Kidney (tissue), 22 donors: ENCODE measurements at places on chromosomes 1 and 21. TPM values are rescaled to one million over a fixed set of nuclear protein-coding genes. Genes with fewer than 3 reads are reported as not detected.

PADI1 gene
- polyA plus RNA-seq = not detected

- no peak for DNase-seq
Measured at GRCh38 chr1:53274026-53274425, 35.7 kb upstream of the MAGOH start.

LIPI gene
- polyA plus RNA-seq = not detected

DNA sequence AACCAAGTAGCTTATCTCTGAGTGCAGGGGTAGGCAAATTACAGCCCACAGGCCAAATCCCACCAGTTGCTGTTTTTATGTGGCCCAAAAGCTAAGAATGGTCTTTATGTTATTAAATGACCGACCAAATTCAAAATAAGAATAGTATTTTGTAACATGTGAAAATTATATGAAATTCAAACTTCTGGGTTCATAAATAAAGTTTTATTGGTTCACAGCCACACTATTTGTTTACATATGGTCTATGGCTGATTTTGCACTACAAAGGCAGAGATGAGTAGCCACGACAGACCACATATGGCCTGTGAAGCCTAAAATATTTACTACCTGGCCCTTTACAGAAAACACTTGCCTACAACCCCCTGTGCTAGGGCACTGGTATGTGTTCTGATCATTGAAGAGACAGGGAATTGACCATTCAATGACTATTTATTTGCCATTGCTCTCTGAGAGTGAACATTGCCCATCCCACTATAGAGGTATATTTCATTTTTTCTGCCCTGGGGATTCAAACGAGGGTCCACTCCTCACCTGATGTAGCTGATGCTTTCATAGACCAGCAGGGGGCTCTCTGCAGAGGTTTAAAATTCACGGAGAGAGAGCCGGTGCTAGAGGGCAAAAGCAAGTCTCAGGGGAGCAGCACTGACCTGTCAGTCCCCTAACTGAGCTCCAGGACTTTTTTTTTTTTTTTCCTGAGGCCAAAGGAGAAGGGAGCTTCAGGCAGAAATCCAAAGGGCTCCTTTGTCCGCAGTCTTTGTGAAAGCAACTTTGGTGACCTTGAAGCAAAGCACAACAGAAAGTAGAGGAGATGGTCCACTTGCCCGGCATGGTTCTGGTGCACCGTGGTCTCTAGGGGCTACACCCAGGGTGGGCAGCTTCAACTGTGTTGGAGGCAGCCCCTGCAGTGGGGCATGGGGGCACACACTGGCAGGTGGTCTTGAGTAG, 7.3 kb upstream of the GNL2 start:
- DNase-seq = peak; percentile 47

DNA sequence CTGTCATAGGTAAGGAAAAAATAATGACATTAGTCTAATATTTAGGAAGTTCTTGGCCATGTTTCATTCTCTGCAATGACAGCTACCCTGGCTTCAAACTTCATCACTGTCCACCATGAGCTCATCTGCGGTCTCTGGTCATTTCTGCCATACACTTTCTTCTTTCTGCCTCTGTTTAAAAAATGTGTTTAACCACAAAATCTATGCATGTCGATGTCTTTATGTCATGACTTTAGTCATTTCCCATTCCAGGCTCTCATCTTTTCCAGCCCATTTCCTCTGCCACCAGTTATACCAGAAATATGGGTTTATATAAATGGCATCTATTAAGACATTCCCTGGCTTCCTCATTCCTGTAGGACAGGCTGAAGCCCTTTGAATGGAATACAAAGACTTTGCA, 68.5 kb upstream of the DUSP10 start:
- DNase-seq = no peak

DNA sequence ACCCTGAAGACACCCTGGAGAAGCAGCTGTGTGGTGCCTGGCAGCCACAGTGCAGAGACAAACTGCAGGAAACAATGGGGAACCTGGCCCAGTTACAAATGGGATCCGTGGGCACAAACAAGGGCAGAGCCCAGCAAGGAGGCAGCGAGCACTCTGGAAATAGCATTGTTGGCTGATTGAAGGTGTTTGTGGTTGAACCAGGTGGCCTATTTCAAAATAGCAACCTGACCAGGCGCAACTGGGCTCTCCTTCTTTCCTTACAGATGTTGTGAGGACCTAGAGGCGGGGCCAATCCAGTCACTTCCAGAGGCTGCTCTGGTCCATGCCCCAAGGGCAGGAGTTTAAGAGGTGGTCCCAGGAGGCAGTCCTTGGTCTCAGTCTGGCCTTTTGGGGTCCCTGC, 21.7 kb upstream of the ZBTB21 start:
- no peak for DNase-seq

- peak; percentile 9 for DNase-seq
Measured at GRCh38 chr1:189851806-189852367, 625.8 kb downstream of the BRINP3 start.

- peak; percentile 94 for DNase-seq
Measured at GRCh38 chr1:55215194-55216021, at the start of gene USP24. USP24 (minus strand) TSS chr1:55215364; CDS start chr1:55215113, 251 bp downstream.

LCE1A gene
- not detected for polyA plus RNA-seq

SLC44A3 gene
- 35.2 TPM for polyA plus RNA-seq

OR1C1 gene
- polyA plus RNA-seq = not detected

- DNase-seq = no peak
Measured at GRCh38 chr1:81505831-81506230, 294.9 kb upstream of the ADGRL2 start.

CD247 gene
- 1.8 TPM for polyA plus RNA-seq

LAMB3 gene
- polyA plus RNA-seq = 2.5 TPM

DNA sequence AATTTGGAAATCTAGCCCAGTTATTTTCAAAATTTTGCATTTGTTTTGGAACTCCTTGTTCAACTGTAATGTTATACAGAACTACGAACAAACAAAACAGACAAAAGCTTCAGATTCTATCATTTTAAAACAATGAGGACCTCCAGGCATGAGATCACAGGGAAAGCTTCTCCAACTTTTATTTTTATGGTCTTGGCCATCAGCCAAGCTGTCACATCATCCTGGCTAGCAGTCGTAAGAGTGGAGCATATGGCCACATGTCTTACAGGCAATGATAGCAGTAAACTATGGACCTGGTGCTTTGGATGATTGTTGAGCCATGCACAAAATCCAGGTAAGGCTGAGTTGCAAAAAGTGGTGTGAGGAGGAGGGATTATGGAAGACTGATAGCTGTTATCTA, 299.6 kb downstream of the LMX1A start:
- DNase-seq = no peak

DNA sequence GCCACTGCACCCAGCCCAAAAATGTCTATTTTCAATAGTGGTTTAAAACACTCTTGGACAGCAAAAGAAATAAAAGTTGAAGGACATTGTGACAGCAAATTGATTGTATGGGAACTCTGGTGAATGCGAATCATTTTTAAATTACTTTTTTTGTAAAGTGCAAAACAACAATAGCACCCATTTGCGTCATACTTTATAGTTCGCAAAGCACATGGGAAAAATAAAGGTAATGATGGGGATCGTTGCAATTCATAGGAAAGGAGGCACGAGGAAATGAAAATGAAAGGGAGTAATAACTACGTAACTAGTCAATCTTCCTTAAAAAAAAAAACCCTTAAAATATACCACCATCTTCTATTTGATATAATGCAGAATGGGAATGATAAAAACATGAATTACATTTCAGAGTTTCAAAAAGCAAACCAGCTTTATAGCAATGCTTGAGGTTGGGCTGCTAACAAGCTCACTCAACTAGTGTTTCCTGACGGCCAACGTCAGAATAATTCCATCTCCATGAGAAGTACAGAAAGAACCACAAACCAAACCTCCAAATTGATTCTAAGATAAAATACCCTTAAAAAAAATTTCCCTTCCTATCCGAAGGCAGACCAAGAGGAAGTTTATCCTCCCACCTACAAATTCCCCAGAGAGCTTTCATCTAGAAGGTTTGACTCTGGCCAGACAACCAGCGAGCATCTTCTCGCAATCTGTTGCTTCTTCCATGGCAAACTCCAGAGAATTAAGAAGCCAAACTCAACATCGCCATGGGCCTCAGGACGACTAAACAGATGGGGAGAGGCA, at the start of gene EDARADD:
TSS of gene EDARADD (plus strand) at position 606 of the 801 bp plus-strand sequence. CDS start at position 765, 159 bp downstream.
- no peak for DNase-seq

RABIF gene
- 9.4 TPM for polyA plus RNA-seq

DNA sequence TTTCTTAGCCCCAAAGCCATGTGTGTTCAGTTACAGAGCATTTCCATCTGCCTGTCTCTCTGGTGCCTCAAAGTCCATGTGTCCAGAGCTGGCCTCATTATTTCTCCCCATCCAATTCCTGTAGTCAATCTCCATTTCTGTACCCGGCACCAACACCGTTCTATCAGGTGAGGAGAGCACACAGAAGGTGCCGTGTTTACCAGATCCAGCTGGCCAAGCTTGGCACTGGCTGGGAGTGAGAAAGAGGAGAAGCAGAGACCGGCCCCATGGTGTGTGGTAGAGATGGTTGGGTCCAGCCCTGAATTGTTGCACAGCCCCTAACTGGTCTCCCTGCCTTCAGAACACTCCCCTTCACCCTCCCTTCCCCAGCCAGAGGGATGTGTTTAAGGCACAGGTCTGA, 7.5 kb upstream of the SSBP3 start:
- no peak for DNase-seq

DNA sequence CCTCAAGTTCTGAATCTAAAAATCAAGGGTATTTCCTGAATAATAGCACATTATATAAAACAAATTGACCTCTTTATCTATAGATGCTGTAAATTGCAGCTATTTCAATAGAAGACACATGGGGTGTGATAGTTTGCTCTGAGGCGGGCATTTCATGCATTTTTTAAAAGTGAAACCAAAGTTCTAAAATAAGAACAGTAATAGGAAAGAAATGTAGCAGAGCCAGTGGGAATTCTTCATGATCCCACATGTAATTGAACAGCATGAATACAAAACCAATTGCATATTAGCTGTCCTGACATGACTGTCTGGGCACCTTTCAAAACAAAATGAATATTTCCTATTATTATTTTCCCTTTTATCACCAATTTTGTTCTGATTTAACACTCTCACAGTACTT, 85.0 kb downstream of the RGS21 start:
- DNase-seq = no peak

- DNase-seq = no peak
Measured at GRCh38 chr1:230937371-230937770, 41.3 kb downstream of the TTC13 start.

DNA sequence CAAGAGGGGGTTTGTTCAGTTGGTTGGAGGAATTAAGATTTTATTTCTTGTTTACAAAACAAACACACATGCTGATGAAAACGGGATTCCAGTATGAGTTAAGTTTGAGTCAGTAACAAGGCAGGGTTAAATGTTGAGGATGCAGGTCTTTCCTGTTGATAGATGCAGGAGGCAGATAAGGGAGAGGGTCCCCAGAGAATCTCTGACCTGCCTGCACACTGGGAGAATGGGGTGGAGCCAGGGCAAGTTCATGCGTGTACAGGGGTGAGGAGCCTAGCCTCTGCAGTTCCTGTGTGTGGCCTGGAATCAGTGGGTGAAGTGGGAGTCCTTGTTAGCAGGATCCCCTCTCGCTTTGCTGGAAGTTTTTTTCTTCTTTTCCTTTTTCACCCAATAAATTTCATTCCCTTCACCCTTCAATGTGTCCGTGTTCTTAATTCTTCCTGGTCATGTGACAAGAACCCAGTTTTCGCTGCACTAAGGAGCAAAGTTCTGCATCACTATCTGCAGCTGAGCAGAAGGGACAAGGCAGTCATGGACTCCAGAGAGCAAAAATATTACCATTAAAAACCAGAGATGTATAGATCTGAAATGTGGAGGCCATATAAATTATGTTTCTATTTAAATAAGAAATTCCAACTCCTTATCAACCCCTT, 69.9 kb upstream of the MARK1 start:
- no peak for DNase-seq

GRCh38 chr1:204074274-204075138, 1.6 kb downstream of the SOX13 start:
- DNase-seq = peak; percentile 95

- DNase-seq = no peak
Measured at GRCh38 chr1:69519006-69519405, 48.7 kb upstream of the LRRC7 start.
